IPS-NIHi11 (cell line): ENCODE measurements at places on chromosomes 11 and 22.

- DNase-seq, result no peak
Measured at GRCh38 chr11:70306586-70307033, 36.1 kb downstream of the PPFIA1 start.

- no peak for DNase-seq
Measured at GRCh38 chr11:12099132-12099873, 11.1 kb upstream of the MICAL2 start.

GRCh38 chr11:37947821-37948220 is 1349.8 kb upstream of the RAG2 start:
- DNase-seq, result no peak

DNA sequence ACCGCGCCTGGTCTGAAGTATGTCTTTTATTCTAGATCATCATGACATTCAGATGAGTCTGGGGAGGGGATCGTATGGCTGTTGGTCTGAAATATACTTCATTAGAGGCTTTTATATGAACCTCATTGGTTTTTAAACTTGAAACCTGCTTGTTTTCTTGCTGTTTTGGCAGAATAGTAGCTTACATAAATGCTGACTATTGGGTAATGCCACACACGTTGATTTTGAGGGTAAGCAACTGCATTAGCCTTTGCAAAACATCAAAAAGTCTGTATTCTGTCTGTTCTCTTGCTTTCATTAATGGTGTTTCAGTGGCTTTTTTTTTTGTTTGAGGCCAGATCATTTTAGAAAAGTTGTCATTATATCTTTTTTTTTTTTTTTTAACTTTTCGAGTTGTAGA is 14.2 kb downstream of the PPME1 start:
- DNase-seq, result no peak

DNA sequence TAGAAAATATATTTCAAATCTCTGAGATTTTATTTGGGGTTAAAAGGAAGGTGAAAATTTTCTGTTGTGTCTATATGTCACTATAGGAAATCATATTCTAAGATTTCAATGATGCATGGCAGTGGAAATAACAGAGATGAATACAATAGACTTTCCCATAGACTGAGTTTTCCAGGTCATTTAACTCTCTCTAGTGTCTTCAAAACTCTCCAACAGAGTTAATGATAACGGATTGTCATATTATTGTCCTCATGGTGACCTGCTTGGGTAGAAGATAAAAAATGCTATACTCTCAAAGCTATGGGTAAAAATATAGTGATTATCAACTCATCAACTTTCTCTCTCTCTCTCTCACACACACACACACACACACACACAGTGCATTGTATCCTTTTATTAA is 312.9 kb downstream of the CNTN5 start:
- no peak for DNase-seq

DNA sequence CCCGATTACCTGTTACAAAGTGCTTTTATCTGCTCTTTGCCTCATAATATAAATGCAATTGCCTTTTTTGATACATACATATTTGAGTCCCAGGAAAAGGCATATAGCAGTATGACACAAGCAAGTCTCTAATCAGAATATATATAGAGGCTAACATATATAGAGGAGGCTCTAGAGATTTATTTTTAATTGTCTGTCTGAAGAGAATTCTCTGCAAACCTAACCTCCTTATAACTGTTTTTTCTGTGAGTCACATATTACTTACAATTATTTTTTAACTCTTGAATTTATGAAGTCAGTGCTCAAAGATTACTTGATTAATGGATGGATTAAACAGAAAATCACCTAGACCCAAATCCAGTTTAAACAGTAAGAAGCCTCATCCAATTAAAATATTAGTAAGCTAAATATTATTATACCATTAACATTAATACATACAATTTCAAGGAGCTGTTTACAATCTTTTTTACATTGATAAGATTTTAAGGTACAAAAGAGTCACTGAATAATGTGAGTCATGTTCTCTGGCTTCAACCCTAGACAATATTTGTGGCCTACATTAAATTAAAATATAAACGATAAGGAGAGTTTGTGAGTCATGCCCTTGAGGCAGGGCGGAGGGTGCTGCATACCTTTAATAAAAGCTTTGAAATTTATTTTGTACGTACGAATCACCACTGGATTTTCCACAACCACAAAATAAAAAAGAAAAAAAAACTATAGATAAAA is 19.2 kb upstream of the MMP13 start:
- DNase-seq, result no peak

GRCh38 chr11:63534895-63535461 is 1.6 kb upstream of the PLAAT4 start:
- DNase-seq, result no peak
